ENCODE measurements at places on chromosomes 2 and 18.

- no peak for DNase-seq
Observed at GRCh38 chr18:30280861-30281470, 761.6 kb downstream of the DSC3 start.

DNA sequence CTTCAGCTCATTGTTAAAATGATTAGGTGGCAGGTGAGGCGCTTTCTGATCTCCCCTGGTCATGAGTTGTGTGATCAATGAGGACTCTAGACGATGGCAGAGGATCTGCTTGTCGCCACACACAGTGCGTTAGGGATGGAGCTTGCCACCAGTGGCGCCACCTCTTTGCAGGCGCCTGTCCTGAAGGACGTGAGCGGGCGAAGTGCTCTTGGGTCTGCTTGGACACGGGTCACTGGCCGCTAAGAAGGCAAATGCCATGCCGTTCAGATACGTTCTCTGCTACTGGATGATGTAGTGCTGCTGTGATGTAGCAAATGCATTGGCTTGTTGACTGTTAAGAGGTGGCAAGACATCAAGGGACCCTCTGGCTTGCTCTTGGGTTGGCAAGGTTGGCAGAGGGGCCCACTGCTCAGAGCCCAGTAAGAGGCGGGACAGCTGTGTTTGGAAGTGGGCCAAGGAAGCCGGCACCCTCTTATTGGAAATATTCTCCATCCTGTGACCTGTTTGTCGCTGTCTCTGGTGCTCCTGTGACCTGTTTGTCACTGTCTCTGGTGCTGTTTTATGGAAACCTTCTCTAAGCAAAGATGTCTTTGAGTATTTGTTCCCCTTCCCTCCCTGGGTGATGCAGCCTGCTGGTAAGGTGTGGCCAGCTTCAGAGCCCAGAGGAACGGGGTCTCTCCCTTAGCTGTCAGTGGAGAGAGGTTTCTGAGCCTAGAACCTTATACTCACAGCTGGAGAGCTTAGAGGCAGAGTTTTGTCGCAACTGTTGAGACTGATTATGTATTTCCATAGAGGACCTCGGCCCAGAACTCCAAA is 14.6 kb downstream of the LDLRAD4 start:
- DNase-seq, result no peak

GRCh38 chr2:64931246-64932115 is 57.7 kb upstream of the SLC1A4 start:
- no peak for DNase-seq

DNA sequence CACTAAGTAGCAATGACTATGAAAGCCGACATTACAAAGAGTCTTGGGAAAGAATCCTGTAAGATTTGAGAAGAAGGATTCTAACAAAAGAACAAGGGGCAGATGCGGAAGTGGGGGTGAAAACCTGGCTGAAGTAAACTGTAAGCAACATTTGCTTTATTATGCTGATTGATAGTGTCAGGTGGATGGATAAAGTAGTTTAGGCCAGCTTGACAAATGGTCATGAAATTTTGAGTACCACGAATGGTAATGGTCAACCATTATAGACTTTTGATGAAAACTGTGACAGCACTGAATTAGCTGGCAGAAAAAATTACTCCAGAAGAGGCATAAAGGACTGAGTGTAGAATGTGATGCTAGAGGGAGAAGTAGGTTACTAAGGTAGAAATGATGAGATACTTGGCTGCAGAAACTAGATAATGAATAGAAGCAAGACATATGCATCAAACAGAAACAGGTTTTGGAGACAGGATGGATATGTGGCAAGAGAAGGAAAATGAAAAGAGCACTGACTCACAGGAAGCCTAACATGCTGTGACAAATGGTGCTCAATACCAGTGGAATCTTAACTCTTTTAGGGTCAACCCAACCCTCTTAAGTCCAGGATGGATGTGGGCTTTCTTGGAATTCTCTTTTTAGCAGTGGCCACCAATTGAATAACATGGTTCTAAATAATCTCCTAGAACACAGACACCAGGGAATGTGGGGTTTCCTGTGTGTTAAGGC is 6.8 kb downstream of the THUMPD2 start:
- DNase-seq, result no peak

DNA sequence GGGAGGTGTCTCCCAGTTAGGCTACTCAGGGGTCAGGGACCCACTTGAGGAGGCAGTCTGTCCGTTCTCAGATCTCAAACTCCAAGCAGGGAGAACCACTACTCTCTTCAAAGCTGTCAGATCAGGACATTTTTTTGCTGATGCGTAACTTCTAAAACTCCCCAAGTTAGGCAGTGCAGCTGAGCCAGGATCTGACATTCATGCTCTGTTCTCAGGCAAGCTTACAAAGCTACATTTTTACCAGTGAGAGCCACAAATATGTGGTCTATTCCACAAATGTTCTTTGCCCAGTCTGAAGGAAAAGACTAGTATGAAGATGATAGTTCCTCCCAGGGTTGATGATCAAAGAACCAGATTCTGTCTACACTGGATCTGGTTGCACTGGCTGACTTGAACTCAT is 184.1 kb downstream of the MTCL1 start:
- DNase-seq, result no peak

GRCh38 chr2:151943461-151943860 is 115.2 kb upstream of the ARL5A start:
- no peak for DNase-seq

- no peak for DNase-seq
Observed at GRCh38 chr18:60746491-60746890, 373.9 kb upstream of the MC4R start.

DNA sequence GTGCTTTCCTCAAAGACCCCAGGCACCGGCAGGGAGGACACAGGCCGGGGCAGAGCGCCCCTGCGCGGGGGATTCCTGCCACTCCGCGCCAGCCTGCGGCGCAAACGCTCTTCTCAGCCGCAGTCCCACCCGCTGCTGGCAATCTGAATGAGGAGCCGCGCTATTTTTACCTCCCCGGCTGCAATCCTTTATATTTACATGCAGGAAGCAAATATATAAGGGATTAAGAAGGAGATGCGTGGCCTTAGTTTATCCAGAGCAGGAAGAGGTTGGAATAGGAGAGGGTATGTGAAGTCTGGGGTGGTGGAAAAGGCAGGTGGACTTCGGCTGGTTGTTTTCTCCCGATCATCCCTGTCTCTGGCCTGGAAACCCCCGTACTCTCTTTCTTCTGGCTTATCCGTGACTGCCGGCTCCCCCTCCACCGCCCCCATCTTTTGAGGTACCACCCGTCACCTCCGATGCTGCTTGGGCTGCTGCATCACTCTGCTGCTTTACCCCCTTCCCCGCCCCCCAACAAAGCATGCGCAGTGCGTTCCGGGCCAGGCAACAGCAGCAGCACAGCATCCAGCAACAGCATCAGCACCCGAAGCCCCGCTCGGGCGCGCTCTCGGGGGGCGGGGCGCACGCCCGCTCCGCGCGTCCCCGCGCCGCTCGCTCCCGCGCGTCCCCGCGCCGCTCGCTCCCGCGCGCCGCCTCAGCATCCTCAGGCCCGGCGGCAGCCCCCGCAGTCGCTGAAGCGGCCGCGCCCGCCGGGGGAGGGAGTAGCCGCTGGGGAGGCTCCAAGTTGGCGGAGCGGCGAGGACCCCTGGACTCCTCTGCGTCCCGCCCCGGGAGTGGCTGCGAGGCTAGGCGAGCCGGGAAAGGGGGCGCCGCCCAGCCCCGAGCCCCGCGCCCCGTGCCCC is at the start of gene ADAM23:
ADAM23 (plus strand) TSS at position 700 of the 902 bp plus-strand sequence. CDS start 335 bp downstream, outside the sequence.
- DNase-seq, result peak; percentile 58

- DNase-seq, result no peak
Observed at GRCh38 chr2:21033237-21034155, 10.4 kb downstream of the APOB start.

GRCh38 chr2:150872756-150873395 is 385.4 kb upstream of the RND3 start:
- DNase-seq, result no peak

DNA sequence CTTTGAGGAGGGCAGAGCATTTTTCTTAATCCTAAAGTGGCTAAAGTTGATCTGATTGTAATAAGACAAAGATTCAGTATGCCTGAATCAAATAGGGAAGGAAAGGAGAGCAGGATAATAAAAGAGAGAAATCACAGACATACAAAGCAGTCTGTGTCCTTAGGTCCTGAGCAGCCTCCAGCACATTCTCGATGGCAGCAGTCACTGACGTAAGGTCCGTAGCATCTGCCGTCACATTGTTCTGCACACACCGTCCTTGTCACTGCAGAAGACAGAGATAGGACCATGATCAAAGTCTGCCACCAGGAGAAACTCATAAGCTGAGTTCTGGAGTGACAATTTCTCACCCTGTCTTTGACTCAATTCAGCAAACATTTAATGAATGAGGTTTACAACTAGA is 813.7 kb downstream of the ERBB4 start:
- DNase-seq, result no peak

DNA sequence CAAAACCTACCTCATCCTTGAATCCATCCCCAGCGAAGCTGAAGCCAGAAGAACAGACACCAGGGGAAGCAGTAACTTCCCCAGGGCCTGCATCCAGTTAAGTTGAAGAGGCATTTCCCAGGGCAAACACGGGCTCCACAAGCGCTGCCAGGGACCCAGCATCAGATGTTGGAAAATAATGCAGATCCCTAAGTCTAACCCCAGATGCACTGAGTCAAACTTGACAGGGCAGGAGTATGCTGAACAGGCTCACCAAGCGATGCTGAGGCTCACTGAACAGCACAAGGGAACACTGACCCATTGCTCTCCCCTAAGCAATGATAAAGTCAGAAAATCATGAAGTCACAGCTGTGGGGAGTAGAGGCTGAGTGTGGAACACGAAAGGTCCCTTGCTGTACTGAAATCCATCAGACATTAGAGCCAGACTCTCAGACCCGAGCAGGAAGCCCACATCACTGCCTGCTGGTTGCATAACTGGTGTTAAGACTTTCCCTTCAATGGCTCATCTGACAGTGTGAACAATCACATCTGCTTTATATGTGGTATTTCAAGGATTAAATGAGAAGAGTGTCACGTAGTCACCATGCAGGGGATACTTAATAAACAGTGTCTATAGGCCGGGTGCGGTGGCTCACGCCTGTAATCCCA is 36.2 kb downstream of the TNS1 start:
- no peak for DNase-seq

- peak; percentile 69 for DNase-seq
Observed at GRCh38 chr2:8821276-8822217, 15.9 kb downstream of the KIDINS220 start.

- DNase-seq, result no peak
Observed at GRCh38 chr2:41605914-41606313, 441.9 kb upstream of the PKDCC start.

- DNase-seq, result no peak
Observed at GRCh38 chr2:112614201-112614840, 29.9 kb downstream of the CHCHD5 start.

DNA sequence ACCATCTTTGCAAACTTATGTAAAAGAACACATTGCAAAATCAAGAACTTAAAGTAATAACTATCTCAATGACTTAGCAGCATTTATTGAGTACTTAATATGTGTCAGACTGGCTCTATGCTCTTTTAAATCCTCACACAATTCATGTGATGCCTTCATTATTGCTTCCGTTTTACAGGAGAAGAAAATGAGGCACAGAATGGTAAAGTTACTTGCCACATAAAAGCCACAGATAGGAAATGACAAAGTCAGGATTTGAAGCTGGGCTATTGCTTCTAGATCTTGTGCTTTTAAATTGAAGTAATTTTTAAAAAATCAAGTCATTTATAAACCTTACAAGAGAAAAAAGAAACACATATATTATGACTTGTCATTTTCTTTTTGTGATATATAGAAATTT is 174.2 kb downstream of the WDR7 start:
- DNase-seq, result no peak

GRCh38 chr2:12507295-12507694 is 209.4 kb upstream of the TRIB2 start:
- DNase-seq, result no peak

DNA sequence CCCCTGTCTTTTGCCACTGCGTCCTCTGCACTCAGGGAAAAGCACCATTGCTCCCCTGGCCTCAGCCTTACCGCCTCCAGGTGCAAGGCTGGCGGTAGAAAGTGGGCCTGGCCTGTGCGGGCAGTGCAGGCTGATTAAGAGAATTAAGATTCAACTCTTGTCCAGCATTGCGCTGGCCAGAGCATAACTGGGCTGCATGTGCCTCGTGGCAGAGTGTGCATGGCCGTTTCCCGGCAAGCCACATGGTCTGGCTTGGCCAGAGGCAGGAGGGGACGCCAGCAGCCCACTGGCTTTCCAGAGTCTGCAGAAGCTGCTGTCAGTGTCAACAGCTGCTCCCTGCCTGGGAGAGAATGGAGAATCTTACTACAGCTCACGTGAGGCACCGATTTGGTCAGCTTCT is 12.3 kb downstream of the NTSR2 start:
- no peak for DNase-seq

- DNase-seq, result no peak
Observed at GRCh38 chr2:21103274-21103891, 20.4 kb upstream of the TDRD15 start.

- no peak for DNase-seq
Observed at GRCh38 chr2:64635976-64636911, 17.5 kb downstream of the SERTAD2 start.

- DNase-seq, result no peak
Observed at GRCh38 chr2:28906376-28906775, 11.9 kb downstream of the WDR43 start.

- DNase-seq, result no peak
Observed at GRCh38 chr2:1156531-1156930, 205.9 kb downstream of the SNTG2 start.

GRCh38 chr18:34821669-34822210 is 111.6 kb downstream of the DTNA start:
- DNase-seq, result no peak

GRCh38 chr18:13672657-13673056 is 53.7 kb downstream of the FAM210A start:
- DNase-seq, result no peak

DNA sequence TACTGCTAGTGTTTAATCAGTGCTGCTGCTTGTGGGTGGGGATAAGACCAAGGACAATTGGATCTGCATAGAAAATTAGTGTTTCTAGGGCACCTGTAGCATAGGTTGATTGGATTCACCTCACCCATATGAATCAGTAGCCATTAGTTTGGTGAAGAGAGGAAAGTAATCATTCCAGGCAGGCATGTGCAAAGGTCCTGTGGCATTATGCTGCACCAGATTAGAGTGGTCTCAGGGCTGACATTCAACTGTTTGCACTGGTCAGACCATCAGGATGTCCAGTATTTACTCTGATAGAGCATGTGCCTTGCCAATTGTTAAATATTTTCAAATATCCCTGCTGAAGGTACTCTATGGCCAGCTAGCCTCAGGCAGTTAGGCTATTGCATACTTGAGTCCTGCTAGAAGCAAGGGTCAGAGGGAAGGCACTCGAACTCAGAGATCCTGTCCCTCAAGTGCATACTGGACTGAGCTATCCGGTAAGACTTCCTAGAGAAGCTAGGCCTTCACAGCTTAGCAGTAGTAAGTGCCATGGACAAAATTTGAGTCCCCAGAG is 64.7 kb downstream of the SKA1 start:
- no peak for DNase-seq

- no peak for DNase-seq
Observed at GRCh38 chr2:9570182-9571060, 14.8 kb upstream of the ADAM17 start.

DNA sequence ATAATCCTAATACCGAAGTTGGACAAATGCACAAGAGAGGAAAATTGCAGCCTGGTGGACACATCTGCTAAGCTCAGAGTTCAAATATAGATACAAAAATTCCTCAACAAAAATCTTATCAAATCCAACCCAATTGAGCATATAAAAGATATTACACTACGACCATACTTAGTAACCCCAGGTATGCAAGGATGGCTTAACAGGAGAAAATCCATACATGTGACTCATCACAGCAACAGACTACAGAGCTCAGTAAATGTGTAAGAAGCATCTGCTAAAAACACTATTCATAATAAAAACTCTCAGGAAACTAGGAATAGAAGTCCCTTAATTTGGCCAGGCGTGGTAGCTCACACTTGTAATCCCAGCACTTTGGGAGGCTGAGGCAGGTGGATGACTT is 28.3 kb downstream of the HS6ST1 start:
- DNase-seq, result no peak

All from aorta (tissue), 5 donors.